ENCODE measurements at places on chromosomes 1 and 21.

DNA sequence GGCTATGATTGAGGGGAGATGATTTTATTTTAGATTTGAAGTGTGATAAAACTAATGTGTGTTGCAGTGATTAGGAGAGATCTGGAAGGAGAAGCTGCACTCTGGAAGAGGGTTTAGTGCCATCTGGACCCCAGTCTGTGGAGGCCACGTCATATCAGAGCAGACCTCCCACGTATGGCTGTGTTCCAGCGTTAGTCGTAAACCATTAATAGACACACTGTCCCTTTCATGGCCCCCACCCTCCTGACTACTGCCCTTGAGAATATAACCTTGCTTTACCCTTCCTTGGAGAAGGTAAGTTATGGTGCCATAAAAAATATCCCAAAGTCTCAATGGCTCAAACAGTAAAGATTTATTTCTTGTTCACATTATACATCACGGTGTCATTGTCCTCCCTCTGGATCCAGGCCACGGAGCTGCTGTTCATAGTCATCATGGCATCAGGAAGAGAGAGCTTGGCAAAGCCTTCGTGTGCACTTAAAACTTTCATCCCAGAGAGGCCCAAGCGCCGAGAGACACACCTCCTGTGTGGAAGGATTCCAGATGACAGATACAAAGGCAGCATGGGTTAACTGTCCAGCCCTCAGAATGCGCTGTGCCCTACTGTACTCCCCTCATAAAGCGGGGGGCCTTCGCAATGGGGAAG lies 33.2 kb downstream of the RHOU start:
- DNase-seq, result no peak

DNA sequence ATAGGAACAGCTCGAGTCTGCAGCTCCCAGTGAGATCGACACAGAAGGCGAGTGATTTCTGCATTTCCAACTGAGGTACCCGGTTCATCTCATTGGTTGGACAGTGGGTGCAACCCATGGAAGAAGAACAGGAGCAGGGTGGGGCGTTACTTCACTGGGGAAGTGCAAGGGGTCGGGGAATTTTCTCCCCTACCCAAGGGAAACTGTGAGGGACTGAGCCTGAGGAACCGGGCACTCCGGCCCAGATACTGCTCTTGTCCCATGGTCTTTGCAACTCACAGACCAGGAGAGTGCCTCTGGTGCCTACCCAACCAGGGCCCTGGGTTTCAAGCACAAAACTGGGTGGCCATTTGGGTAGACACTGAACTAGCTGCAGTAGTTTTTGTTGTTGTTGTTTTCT lies 307.1 kb downstream of the AMY1C start:
- no peak for DNase-seq

DNA sequence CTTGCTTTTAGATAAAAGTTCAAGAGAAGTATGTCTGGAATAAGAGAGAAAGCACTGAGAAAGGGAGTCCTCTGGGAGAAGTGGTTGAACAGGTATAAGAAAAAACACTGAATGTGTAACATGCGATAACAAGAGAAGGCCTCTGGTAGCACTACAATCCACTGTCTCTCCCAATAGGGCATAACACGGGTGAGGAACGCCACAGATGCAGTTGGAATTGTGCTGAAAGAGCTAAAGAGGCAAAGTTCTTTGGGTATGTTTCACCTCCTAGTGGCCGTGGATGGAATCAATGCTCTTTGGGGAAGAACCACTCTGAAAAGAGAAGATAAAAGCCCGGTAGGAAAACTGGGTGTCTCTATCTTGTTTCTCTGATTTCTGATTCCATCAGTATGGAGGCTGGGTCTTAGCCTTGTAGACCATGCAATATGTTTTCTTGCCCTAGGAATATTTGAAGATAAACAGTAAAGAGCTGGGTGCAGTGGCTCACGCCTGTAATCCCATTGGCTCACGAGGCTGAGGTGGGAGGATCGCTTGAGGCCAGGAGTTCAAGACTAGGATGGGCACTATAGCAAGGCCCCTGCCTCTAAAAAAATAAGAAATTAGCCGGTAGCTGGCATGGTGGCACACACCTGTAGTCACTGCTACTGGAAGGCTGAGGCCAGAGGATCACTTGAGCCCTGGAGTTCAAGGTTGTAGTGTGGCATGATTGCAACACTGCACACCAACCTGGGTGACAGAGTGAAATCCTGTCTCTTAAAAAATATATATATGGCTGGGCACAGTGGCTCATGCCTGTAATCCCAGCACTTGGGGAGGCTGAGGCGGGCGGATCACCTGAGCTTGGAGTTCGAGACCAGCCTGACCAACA lies 40.4 kb downstream of the DAP3 start:
- no peak for DNase-seq

GRCh38 chr1:1200876-1201810 lies 5.2 kb downstream of the TNFRSF18 start:
- DNase-seq, result peak; percentile 89

DNA sequence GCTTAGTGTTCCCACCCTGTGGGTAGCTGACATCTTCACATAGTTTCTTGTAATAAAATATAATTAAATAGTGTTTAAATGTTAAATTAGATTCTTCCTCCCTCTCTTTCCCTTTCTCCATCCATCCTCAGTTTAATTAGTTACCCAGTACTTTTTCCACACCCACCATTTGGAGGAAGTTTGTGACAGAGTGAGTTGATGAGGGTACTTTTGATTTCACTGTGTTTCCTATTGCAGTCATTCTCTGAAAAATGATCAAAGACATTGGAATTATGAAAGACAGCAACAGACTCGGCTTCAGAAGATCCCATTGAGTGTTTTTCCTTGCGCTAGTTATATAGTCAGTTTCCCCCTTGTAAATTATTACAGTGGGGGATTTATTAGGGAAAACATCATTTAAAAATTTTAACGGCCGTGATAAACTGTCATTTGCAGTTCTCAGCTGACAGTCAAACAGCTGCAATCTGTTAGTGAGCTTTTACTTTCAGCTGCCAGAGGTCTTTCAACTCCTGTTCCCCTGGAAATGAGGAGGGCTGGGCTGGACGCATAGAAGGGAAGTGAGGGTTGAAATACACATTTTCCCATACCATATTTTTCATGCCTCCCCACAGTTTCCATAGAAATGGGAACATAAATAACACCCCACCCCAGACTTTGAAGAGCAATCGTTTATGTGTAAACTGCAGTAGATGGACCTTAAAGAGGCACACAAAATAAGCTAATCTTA lies 61.3 kb upstream of the CACYBP start:
- no peak for DNase-seq

DNA sequence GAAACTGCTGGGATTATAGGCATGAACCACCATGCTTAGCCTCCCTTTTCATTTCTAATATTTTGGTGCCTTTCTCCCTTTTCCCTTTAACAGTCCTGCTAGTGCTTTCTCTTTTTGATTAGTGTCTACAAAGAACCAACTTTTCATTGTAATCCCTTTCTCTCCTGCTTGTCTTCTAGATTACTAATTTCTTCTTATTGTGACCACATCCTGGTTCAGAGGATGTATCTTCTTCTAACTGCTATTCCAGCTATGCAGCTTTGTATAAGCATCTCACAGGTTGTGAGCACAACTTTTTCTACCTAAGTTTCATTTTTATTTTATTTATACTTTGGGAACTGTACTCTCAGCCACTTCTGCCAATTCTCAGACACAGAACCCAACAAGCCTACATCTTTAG lies 14.7 kb downstream of the ZNF648 start:
- DNase-seq, result no peak

- DNase-seq, result no peak
Observed at GRCh38 chr1:202810193-202810614, 550 bp upstream of the PCAT6 start.

GRCh38 chr1:59738591-59739015 lies 76.1 kb upstream of the HOOK1 start:
- no peak for DNase-seq

- no peak for DNase-seq
Observed at GRCh38 chr1:25217598-25218232, 14.6 kb downstream of the SYF2 start.

DNA sequence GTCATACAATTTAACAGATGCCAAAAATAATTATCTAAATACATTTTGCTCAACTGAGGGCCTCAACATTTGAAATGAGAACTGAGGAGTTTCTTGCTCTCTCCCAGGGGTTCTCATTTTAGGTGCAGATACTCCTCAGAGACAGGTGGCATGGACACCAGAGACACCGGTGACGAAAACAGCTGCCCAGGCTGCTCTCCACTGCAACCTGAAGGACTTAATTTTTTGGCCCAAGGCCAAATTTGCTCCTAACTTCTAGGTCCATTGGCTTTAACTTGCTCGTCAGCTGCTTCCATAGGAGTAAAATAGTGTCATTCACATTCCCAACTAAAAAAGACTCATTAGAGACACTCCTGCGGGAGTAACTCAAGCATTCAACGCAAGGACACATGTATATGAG lies 87.0 kb downstream of the NRIP1 start:
- no peak for DNase-seq
